Epithelial cell of proximal tubule (primary cell): ENCODE measurements at places on chromosomes 5 and 9. TPM values are rescaled to one million over a fixed set of nuclear protein-coding genes. Genes with fewer than 3 reads are reported as not detected.

- DNase-seq: peak; percentile 47
Observed at GRCh38 chr5:91339063-91339705, 43.9 kb downstream of the ARRDC3 start.

- DNase-seq: no peak
Observed at GRCh38 chr9:4690144-4690543, 10.8 kb downstream of the CDC37L1 start.

DNA sequence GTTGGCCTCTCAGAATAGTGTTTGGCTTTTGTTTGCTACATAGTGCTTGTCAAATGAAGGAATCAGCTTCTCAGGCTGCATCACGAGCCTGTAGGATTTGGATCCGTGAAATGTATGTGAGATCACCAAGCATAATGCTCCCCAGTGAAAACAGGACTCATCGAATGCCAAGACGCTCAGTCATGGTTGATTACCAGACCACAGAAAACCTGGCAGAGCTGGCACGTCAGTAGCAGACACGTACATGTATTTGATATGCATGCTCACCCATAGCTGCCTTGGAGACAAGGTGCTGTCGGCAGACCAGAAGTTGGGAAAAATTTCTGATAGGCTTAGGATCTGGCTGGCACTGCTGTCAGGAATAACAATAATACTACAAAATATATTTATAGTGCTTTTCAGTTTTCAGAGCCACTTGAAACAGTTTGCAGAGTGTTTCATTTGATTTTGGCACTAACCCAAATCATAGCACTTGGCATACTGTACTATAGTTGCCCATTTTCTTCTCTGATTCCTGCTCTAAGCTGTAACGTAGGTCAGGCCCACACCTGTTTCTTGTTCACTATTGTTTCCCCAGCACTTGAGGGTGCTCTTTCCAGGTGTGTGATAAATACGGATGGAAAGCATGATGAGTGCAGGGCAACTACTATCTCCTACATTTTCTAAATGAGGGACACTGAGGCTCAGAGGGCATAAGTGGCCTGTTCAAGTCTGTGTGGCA, 226.1 kb downstream of the NR3C1 start:
- peak; percentile 98 for DNase-seq

DNA sequence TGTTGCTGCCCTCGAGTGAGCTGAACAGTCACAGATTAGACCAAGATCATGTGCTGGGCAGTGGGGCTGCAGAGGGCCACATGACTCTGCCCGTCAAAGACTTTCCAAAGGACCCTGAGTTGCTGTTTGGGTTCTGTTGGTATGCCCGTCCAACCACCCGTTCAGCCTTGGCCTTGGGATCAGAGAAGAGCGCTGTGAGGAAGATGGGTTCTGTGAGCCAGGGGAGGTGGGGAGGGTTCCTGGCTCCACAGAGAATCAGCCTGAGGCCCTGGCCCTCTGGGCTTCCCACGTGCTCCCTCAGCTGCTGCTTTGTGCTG, 72.6 kb downstream of the RGS3 start:
- no peak for DNase-seq

The STING1 gene
- total RNA-seq: 17.0 and 18.9 TPM in 2 replicates

The IRX2 gene
- 17.2 and 19.3 TPM in 2 replicates for total RNA-seq

The OLFM1 gene
- total RNA-seq: not detected in 2 replicates
